ENCODE measurements at places on chromosomes 5 and 9. TPM values are rescaled to one million over a fixed set of nuclear protein-coding genes. Genes with fewer than 3 reads are reported as not detected.

DAB2 gene
- 43.9 TPM for total RNA-seq

SPINK7 gene
- total RNA-seq = not detected

TAS2R1 gene
- total RNA-seq = not detected

OTULINL gene
- 0.49 TPM for total RNA-seq

VDAC1 gene
- 317 TPM for total RNA-seq

FOXD4L5 gene
- total RNA-seq = under 0.01 TPM

PCAT7 gene
- total RNA-seq = 0.13 TPM

RC3H2 gene
- total RNA-seq = 32.5 TPM

ANGPTL2 gene
- total RNA-seq = 14.6 TPM

FCHO2 gene
- total RNA-seq = 24.0 TPM

PLCXD3 gene
- total RNA-seq = 0.19 TPM

Data from bladder microvascular endothelial cell (primary cell).